Natural killer cell treated with Interleukin-12 subunit alpha and Interleukin-12 subunit beta and Interleukin-15 and Interleukin-18, amount 100 ng/mL, for 72 hours (primary cell): ENCODE measurements at places on chromosomes 5 and 9. TPM values are rescaled to one million over a fixed set of nuclear protein-coding genes. Genes with fewer than 3 reads are reported as not detected.

GRCh38 chr9:105421154-105421553, 26.7 kb upstream of the FSD1L start:
- no peaks in the 10 kb centered on the region for H3K36me3 ChIP-seq
- no peaks in the 10 kb centered on the region for H3K27me3 ChIP-seq
- H3K27ac ChIP-seq: no peak overlapping the region
- H3K4me3 ChIP-seq: no peak overlapping the region
- H3K4me1 ChIP-seq: no peaks in the 10 kb centered on the region

DNA sequence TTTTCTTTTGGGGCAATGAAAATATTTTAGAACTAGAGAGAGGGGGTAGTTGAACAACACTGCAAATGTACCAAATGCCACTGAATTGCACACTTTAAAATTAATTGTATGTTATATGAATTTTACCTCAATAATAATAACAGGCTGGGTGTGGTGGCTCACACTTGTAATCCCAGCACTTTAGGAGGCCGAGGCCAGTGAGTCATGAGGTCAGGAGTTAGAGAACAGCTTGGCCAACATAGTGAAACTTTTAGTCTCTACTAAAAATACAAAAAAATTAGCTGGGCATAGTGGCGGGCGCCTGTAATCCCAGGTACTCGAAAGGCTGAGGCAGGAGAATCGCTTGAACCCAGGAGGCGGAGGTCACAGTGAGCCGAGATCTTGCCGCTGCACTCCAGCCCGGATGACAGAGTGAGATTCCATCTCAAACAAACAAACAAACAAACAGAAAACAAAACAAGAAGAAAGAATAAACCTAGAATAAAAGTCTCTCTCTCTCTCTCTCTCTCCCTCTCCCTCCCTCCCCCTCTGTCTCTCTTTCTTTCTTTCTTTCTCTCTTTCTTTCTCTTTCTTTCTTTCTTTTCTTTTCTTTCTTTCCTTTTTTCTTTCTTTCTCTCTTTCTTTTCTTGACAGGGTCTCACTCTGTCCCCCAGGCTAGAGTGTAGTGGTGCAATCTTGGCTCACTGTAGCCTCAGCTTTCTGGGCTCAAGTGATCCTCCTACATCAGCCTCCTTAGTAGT, 91.1 kb downstream of the BASP1 start:
- no peak overlapping the region for H3K4me3 ChIP-seq
- no peak for DNase-seq
- no peak overlapping the region for H3K27ac ChIP-seq

DNA sequence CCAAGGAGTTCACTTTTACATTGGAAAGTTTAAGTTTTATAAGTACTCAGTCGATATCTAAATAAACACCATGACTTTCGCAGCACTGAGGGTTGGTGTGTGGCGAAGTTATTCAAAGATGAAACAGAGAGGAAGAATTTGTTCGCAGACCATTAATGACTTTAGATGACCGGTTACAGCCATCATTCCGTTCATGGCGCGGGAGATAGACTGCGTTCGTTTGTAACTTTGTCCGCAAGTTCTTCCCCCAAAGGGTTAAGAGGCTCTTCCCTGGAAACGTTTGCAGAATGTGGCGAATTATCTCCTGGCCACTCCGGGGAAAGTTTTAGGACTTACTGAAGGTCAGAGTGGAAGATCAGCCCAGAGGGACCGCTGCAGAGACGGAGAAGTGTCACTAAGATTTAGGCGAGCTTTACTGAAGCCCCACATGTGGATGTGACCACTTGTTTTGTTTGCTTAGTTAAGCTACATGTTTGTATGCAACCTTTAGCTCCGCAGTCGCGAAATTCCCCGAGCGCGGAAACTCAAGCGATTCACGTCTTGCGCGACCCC, 2.2 kb upstream of the FOXD1 start:
- peaks cover 52% of the 10 kb centered on the region for H3K27me3 ChIP-seq
- peak overlapping the region; percentile 60 for H3K4me3 ChIP-seq
- H3K36me3 ChIP-seq: peaks cover 8% of the 10 kb centered on the region
- H3K4me1 ChIP-seq: peaks cover 14% of the 10 kb centered on the region

- H3K27ac ChIP-seq: no peak overlapping the region
- DNase-seq: no peak
- no peak overlapping the region for H3K4me3 ChIP-seq
- no peaks in the 10 kb centered on the region for H3K36me3 ChIP-seq
- no peaks in the 10 kb centered on the region for H3K27me3 ChIP-seq
- H3K4me1 ChIP-seq: no peaks in the 10 kb centered on the region
These were observed 228.9 kb upstream of the MVB12B start for GRCh38 chr9:126097679-126098078.

IGIP gene
- 3.1 TPM for total RNA-seq

GRCh38 chr9:124410321-124410913, 4.8 kb downstream of the PSMB7 start:
- no peak overlapping the region for H3K27ac ChIP-seq
- H3K4me3 ChIP-seq: no peak overlapping the region
- peaks cover 31% of the 10 kb centered on the region for H3K36me3 ChIP-seq
- H3K27me3 ChIP-seq: no peaks in the 10 kb centered on the region
- DNase-seq: no peak

GRCh38 chr5:103801681-103802080, 239.1 kb upstream of the NUDT12 start:
- no peaks in the 10 kb centered on the region for H3K36me3 ChIP-seq
- no peak for DNase-seq
- H3K4me1 ChIP-seq: no peaks in the 10 kb centered on the region
- H3K4me3 ChIP-seq: no peak overlapping the region
- H3K27ac ChIP-seq: no peak overlapping the region

- H3K27me3 ChIP-seq: no peaks in the 10 kb centered on the region
- no peak overlapping the region for H3K27ac ChIP-seq
- no peak overlapping the region for H3K4me3 ChIP-seq
- H3K4me1 ChIP-seq: peaks cover 8% of the 10 kb centered on the region
- H3K36me3 ChIP-seq: no peaks in the 10 kb centered on the region
These were observed 39.0 kb upstream of the HOMER1 start for GRCh38 chr5:79552984-79553383.

PIK3R1 gene
- 195 TPM for total RNA-seq

- H3K36me3 ChIP-seq: no peaks in the 10 kb centered on the region
- no peak overlapping the region for H3K27ac ChIP-seq
- no peak overlapping the region for H3K4me3 ChIP-seq
- no peak for DNase-seq
- H3K4me1 ChIP-seq: no peaks in the 10 kb centered on the region
These were observed 65.4 kb downstream of the CMYA5 start for GRCh38 chr5:79754865-79755555.

ENC1 gene
- total RNA-seq: 6.9 TPM

- H3K36me3 ChIP-seq: no peaks in the 10 kb centered on the region
- H3K27ac ChIP-seq: no peak overlapping the region
- peaks cover 16% of the 10 kb centered on the region for H3K4me1 ChIP-seq
- no peak overlapping the region for H3K4me3 ChIP-seq
- no peak for DNase-seq
- no peaks in the 10 kb centered on the region for H3K27me3 ChIP-seq
These were observed 12.5 kb downstream of the TMEM8B start for GRCh38 chr9:35841645-35841900.

- no peaks in the 10 kb centered on the region for H3K27me3 ChIP-seq
- peaks cover 5% of the 10 kb centered on the region for H3K36me3 ChIP-seq
- no peak for DNase-seq
- H3K4me1 ChIP-seq: peaks cover 36% of the 10 kb centered on the region
These were observed 2.6 kb downstream of the TSTD2 start for GRCh38 chr9:97630591-97630990.

HAVCR1 gene
- 26.5 TPM for total RNA-seq

- no peak overlapping the region for H3K4me3 ChIP-seq
- H3K27ac ChIP-seq: no peak overlapping the region
- DNase-seq: no peak
These were observed 10.7 kb downstream of the GSN start for GRCh38 chr9:121278477-121279261.

GRCh38 chr5:148259288-148259687, 9.3 kb upstream of the SPINK13 start:
- DNase-seq: no peak
- peaks cover 23% of the 10 kb centered on the region for H3K36me3 ChIP-seq
- peaks cover 8% of the 10 kb centered on the region for H3K27me3 ChIP-seq
- H3K4me3 ChIP-seq: no peak overlapping the region

DNA sequence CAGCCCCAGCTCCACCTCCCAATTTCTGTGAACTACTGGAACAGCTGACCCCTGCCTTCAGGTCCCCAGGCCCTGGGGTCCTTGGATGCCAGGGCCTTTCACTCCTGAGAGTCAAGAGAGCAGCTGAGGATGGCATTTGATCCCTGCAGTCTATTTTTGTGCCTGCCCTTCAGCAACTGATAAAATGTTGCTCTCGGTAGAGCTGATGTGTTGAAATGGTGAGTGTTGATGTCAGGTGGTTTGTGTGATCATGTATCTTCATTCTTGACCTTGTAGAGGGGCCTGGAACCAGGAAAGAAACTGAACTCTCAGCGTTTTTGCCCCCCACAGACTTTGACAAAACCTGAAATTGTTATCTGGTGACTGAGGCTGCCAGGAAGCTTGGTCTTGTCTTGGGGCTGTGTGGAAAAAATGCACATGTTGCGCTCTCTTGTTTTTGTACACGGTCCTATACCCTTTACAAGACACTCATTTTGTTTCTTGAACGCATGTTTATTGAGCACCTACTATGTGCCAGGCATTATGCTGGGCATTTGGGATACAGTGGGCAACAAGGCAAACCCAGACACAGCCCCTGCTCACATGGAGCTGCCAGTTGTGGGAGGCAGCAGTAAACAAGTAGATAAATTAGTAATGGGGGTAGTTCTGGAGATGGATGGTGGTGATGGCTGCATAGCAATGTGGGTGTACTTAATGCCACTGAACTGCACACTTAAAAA, 78.3 kb downstream of the PPARGC1B start:
- no peaks in the 10 kb centered on the region for H3K36me3 ChIP-seq
- no peaks in the 10 kb centered on the region for H3K27me3 ChIP-seq
- no peak for DNase-seq
- no peak overlapping the region for H3K4me3 ChIP-seq

DNA sequence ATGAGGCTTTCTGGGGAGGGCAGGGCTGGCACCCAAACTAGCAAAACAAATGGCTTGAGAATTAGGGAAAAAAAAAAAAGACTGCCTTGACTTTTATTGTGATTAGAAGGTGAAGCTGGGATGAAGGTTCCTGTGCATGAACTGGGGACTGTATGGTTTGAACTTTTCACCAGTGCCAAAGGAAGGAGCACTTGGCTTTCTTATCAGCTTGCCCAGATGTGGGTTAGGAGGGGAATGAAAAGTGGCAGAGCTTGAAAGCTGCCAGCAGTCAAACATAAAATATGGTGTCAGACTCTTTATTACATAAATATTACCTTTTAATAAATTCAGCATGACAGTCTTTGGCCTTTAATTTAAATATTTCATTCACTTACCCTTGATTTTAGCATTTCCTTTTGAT, 182.5 kb downstream of the PSAT1 start:
- no peak overlapping the region for H3K27ac ChIP-seq
- H3K4me1 ChIP-seq: no peaks in the 10 kb centered on the region
- no peak for DNase-seq
- H3K4me3 ChIP-seq: no peak overlapping the region

DNA sequence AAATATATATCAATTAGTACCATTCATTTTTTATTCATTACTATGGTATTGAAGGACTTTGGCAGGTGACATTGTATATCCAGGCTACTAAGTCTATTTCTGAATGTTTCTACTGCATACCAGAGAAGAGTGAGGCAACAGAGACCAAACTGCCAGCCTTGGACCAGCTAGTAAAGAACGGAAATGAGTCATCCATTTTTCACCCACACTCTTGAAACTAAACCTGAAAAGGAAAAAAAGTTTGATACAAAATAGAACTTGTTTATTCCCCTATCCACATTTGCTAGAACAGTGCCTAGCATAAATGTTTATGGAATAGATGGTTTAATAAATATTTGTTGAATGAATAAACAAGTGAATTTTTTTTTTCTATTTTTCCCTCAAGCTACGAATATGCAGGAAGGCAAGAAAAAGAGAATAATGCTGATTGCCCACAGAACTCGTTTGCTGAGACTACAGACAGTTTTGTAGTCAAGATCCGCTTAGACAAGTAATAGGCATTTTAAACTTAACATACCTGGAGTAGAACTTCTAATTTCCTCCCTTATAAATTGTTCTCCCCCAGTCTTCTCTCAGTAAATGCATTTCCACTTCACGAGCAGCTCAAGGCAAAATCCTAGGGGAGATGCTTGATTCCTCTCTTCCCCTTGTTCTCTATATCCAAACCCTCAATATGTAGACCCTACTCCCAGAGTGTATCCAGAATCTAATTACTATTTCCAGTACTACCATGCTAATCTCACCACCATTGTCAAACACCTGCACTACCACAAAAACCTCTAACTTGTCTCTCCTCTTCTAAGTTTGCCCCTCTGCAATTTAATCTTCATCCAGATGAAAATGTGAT, 146.2 kb upstream of the RASA1 start:
- H3K4me3 ChIP-seq: peak overlapping the region; percentile 77
- H3K27ac ChIP-seq: peak overlapping the region; percentile 70
- DNase-seq: no peak
- no peaks in the 10 kb centered on the region for H3K27me3 ChIP-seq

DNA sequence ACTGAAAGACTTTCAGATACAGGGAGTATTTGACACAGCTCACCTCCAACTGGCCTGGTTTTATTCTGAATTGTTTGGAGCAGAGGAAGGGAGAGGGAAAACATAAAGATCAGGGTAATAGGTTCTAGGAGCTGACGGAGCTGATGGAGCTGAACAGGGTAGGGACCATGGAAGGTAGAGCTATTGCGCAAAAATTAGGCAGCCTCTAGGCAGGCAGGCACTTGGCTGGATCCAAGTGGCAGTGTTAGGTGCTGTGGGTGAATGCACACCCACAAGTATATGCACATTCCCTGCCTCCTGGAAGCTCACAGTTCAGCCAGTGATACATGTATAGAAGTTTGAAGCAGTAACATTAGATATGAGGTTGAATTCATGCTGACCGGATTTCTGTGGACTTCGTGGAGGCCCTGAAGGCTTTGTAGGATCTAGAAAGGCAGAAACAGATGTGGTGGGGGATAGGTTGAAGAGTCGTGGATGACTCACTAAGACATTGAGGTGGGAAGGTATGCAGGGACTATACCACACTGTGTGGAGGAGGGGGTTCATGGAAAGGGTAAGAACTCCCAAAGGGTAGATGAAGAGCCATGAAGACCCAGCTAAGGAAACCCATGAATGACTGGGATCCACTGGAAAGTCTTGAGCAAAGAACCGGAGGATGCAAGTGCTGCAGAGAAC, 50.8 kb downstream of the WWC1 start:
- no peaks in the 10 kb centered on the region for H3K36me3 ChIP-seq
- no peak overlapping the region for H3K4me3 ChIP-seq

DNA sequence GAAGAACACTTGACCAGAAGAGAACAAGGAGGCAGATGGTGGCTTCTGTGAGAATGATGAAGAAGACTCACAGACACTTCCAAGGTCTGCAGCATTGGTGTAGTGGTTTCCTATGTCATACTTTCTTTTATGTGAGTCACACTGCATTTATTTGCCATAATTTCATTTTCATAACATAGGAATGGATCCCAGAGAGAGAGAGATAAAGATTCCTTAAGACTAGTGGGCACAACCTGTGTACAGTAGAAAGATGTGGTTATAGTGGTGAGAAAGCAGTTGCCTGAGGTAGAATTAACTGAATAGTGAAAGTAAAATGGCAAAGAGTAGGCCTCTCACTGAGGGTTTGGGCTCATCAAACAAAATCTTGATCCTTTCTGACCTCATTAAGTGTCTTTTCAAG, 7.6 kb upstream of the CCDC152 start:
- no peak overlapping the region for H3K4me3 ChIP-seq
- no peaks in the 10 kb centered on the region for H3K27me3 ChIP-seq
- no peak for DNase-seq

GRCh38 chr5:6826756-6827155, 113.5 kb downstream of the TENT4A start:
- H3K27ac ChIP-seq: no peak overlapping the region
- H3K4me1 ChIP-seq: peaks cover 40% of the 10 kb centered on the region
- H3K27me3 ChIP-seq: peaks cover 7% of the 10 kb centered on the region
